Stimulated activated CD8-positive, alpha-beta memory T cell treated with anti-CD3 and anti-CD28 coated beads, Interleukin-12 subunit alpha, Interleukin-12 subunit beta, amount 100 ng/mL, for 1 hour (primary cell): ENCODE measurements at places on chromosomes 3 and 15.

- no peak for DNase-seq
Measured at GRCh38 chr15:62528505-62528904, 363.4 kb upstream of the C2CD4B start.

GRCh38 chr3:46091741-46092701 lies 64.7 kb upstream of the XCR1 start:
- no peak for DNase-seq

DNA sequence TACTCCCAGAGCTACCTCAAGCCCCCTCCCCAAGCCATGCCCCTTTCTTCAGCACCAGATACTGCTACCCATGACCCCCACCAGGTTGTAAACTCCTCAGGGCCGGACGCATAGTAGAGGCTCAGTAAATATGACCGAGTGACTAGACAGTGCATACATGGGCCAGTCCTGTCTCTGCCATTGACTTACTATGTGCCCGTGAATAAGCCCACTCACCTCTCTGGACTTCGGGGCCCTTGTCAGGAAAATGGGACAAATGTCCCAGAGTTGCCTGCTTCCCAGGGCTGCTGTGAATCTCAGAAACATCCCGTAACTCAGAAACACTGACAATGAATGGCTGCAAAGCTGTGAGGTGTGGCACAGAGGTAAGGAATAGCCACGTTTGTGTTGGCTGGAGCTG lies 48.2 kb upstream of the FGD5 start:
- no peak for DNase-seq

- DNase-seq, result no peak
Measured at GRCh38 chr3:98598492-98598891, 5.1 kb upstream of the CPOX start.

DNA sequence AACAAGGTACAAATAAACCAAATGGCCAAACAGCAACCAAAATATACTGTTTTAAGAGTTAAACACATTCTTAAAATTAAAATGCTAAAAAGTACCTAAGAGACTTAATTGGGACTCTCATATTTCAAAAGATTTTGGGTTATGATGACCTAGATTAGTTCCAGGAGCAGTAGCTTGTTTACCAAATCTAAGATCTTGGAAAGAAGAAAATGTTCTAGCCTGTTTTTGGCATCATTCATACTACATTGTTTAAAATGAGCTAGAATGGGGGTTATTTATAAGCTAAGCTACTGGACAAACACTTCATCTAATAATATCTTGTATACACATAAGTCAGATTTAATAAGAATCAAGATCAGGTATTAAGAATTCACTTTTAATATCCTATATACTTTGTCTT lies 22.8 kb downstream of the ATOSA start:
- no peak for DNase-seq

- DNase-seq, result no peak
Measured at GRCh38 chr3:55409806-55410205, 77.3 kb downstream of the WNT5A start.

DNA sequence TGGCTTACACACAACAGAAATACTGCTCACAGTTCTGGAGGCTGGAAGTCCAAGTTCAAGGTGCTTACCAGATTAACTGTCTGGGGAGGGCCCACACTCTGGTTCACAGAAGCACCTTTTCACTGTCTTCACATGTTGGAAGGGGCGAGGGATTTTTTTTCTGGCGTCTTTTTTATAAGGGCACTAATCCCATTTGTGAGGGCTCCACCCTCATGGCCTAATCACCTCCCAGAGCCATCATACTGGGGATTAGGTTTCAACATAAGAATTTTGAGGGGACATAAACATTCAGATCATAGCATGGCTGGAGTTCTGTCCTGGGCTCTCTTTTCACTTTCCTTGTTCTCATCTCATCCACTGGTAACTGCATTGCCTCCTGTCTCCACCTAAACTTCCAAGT lies 63.5 kb downstream of the IGF1R start:
- no peak for DNase-seq

DNA sequence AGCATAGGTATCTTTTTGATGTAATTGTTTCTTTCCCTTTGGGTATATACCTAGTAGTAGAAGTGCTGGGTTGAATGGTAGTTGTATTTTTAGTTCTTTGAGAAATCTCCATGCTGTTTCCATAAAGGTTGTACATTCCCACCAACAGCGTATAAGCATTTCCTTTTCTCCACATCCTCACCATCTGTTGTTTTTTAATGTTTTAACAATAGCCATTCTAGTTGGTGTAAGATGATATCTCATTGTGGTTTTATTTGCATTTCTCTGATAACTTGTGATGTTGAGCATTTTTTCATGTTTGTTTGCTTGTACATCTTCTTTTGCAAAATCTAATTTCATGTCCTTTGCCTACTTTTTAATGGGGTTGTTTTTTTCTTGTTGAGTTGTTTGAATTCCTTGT lies 80.0 kb upstream of the TMC3 start:
- DNase-seq, result no peak

GRCh38 chr3:42728668-42729364 lies 26.2 kb upstream of the HHATL start:
- DNase-seq, result no peak

DNA sequence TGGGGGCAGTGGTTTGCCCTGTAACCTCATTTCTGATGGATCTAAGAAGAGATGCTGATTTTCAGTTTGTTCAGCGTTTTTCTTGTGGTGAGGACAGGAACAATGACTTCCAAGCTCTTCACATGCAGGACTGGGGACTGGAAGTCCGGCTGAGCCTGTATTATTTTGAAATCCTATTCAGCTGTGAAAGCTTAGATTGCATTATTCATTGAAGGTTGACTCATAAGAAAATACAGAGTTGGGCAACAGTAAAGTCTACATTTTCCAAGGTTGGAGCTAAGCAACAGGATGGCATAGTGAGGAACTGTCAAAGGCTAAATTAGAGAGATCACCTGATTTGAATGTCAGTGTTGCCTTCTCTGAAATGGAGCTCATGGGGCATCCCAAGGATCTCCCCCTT lies 230.9 kb upstream of the FEZF2 start:
- no peak for DNase-seq

DNA sequence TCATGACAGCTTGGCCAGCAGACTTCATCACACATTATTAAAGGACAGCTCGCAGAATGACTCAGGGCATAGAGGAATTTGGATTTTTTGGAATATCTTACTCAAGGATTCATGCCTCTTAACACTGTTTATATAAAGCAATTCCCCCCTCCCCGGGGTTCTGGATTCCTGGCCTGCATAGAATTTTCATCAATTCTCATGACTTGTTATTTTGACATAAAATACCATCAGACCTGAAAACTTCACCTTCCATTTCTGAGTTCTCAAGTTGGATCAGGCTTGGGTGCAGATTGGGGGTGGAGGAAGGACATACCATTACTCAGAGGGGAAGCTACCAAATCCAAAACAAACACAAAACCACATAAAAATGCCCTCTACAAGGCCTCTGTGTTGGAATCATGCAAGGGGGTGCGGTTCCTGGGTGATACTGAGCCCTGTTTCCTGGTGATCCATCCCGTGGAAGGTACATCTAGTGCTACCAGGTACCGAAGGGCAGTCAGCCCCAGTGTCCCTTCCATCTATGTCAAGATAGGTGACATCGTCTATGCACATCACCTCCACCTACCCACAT lies 95.3 kb downstream of the DAPK2 start:
- DNase-seq, result no peak

GRCh38 chr15:85417276-85417675 lies 36.9 kb downstream of the AKAP13 start:
- DNase-seq, result no peak

GRCh38 chr3:31804251-31805051 lies 176.6 kb downstream of the OSBPL10 start:
- DNase-seq, result no peak

GRCh38 chr3:100641471-100642032 lies 32.2 kb downstream of the ADGRG7 start:
- DNase-seq, result no peak

DNA sequence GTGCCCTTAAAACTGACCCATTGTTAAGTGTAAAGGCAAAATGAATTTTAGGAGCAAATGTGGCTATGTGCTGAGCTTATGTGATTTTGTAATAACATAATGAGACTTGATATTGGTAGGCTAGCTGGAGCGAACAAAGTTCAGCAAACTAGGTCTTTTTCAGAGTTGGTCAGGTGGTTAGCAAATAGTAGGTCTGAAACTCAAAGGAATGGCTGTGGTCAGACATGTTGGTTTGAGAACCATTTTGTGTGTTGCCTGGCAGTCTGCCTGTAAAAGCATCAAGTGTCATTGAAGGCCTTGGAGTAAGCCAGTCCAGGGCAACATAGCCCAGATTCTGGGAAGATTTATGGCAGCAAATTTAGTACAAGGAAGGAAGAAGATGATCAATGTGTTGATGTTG lies 16.4 kb downstream of the FBXO22 start:
- DNase-seq, result no peak

GRCh38 chr3:109852283-109852682 lies 514.9 kb upstream of the DPPA4 start:
- no peak for DNase-seq

GRCh38 chr3:118165413-118165812 lies 869.2 kb downstream of the IGSF11 start:
- no peak for DNase-seq

DNA sequence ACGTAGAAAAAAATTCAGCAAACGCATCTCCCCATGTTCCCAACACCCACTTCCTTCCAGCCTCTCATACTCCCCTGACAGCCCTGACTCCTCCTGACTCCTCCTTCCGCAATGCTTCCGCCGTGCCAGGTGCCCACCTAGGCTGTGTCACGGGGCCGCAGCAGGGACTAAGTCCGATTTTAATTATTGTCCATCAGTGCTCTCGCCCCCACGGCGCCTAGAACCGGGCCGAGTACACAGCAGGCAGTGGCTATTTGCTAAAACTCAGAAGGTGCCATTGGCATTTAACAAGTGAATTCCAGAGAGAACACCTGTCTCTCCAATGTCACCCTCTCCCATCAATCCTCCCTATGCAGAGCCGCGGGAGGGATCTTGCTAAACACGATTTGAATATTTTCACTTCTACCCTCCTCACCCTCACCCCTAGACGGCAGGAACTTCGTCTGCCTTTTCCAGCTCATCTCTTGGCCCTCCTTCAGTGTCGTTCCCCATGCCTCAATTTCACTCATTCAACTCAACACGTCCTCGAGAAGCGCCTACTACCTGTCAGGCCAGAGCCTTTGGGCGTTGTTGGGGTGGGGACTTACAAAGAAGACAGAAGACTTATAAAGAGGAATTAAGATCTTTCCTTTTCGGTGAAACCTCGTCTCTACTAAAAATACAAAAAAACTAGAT lies 11.5 kb upstream of the SHF start:
- no peak for DNase-seq

DNA sequence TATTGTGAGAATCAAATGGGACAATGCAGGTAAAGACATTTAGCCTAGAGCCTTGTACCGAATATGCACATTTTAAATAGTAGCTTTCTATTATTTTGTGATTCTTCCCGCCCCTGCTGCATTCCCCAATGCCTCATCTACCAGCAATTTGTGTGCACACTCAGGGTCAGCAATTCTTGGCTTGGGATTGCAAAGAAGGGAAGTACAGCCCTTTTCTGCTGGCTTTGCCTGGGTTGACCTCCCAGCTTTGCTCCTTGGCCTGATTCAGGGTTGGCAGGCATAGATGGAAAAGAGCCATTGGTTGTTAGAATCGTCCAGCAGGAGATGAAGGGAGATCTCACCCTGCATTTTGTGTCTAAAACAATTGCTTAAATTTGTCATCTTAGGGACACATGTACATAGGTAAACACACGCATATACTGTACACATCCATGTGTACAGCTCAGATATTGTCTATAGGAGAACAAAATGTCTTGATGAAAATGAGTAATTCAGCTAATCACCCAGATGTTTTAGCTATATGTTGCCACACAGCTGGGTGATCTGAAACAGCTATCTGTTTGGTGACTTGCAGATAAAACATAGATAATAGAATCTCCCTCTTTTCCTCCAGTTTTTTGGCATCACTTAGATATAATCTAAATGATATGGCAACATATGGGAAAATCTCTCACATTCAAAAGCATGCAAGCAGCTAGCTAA lies 340.9 kb upstream of the TBL1XR1 start:
- DNase-seq, result no peak

DNA sequence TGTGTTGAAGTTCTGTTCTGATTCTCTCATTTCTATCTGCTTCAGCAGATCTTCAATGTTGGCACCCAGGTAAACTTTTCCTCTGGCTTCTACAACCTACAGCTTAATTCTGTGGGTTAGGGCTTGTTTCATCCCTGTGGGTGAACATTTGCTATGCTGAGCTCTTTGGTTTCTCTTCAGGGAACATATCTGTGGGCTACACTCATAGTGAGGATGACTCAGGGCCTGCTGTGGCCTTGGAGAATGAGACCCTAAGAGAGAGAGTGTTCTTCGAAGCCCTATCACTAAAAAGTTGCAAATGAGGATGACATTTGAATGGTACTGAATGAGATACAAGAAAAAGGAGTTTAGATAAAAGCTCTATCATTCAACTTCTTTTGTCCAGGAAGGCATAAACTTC lies 346.2 kb upstream of the CBLB start:
- DNase-seq, result no peak

GRCh38 chr3:128794067-128794768 lies 68.2 kb downstream of the RAB7A start:
- no peak for DNase-seq

GRCh38 chr15:51281368-51281967 lies 56.9 kb downstream of the CYP19A1 start:
- no peak for DNase-seq

DNA sequence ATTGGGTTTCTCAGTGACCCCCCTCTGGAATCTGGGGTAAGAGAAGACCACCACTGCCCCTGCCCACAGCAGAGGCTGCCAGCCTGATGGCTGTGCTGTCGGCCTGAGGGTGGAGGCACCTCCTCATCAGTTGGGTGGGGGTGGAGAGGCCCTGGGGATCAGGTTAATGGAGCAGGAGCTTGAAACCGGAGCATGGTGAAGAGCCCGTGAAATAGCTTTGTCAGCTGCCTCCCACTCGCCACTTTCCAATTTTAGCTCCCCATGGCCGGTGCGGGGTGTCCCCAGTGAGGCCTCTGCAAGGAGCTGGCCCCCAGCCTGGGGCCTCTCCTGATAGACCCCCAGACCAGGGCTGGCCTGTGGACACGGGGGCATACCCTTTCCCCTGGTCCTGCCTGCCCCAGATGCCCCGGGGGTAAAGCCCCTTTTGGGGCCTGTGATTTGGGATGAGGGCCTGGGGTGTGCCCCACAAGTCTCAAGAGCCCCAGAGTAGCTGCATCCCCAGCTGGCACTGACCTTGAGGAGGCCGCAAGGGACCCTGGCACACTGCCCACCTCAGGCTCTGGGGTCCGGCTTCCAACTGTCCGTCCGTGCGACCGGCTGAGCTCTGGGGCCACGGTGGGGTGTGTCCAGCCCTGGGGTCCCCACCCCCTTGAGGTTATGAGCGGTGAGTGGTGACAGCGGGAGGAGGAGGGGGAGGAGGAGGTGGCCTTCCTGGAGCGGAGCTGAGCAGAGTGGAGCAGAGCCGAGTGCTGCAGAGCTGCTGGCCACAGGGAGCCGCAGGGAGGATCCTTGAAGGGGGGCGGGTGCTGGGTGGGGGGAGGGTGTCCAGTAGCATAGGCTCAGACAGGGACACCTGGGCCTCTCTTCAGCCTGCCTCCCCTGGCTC lies at the start of gene HHATL:
Gene HHATL, minus strand, starts transcription at position 733 of the 886 bp plus-strand sequence. CDS start 1,972 bp downstream, outside the sequence.
- no peak for DNase-seq
